Neural crest cell (in vitro differentiated cells): ENCODE measurements at places on chromosomes 13 and 19. TPM values are rescaled to one million over a fixed set of nuclear protein-coding genes. Genes with fewer than 3 reads are reported as not detected.

DNA sequence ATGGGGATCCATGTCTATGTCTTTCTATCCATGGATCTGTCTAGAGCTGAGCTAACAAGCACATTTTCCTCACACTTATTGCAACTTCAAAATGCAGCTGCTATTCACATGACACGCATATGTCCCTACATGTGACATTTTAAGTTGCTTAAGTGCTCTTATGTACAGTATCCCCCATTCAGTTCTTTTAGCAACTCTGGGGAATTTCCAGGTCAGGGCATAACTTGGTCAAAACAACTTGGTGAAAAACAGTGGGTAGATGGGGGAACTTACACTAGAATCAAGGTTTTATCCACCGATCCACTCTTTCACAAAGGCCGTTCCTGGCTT lies 73.0 kb downstream of the COL4A1 start:
- no peaks in the 10 kb centered on the region for H3K27me3 ChIP-seq
- peaks cover 6% of the 10 kb centered on the region for H3K4me1 ChIP-seq
- H3K27ac ChIP-seq = no peak overlapping the region
- H3K4me3 ChIP-seq = no peak overlapping the region

GRCh38 chr13:25743421-25743820 lies 308.4 kb downstream of the SHISA2 start:
- DNase-seq = no peak
- no peaks in the 10 kb centered on the region for H3K4me1 ChIP-seq
- H3K27ac ChIP-seq = no peak overlapping the region
- H3K27me3 ChIP-seq = no peaks in the 10 kb centered on the region
- H3K36me3 ChIP-seq = no peaks in the 10 kb centered on the region

GRCh38 chr13:30017880-30018279 lies 167.5 kb upstream of the UBL3 start:
- peaks cover 45% of the 10 kb centered on the region for H3K4me1 ChIP-seq
- no peak for DNase-seq
- peak overlapping the region; percentile 85 for H3K27ac ChIP-seq
- no peaks in the 10 kb centered on the region for H3K36me3 ChIP-seq
- no peaks in the 10 kb centered on the region for H3K27me3 ChIP-seq
- H3K4me3 ChIP-seq = no peak overlapping the region

DNA sequence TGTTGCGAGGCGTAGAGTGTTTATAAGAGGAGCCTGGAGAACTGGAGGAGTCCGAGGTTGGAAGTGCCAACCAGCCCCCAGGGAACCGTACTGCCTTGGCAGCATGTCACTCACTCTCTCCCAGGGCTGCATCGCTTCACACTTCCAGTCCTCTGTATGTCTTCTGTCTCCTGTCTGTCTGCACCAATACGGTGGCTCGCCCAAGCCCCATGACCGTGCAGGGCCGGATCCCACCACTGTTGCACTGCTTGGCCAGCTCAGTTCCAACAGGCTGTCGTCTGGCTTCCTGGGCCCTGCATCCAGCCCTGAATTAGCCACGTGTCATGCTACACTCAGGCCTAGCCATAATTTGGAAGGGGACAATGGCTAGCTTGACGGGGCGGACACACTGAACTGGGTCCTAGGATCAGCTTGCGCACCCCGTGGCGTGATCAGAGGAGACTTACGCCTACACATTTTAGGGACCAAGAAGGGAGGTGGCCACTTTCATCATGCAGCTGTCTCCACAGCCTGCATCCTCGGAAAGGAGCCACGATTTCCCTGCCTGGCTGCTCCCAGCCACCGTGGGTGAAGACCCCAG lies 147.1 kb downstream of the URI1 start:
- H3K27ac ChIP-seq = no peak overlapping the region
- no peak overlapping the region for H3K4me3 ChIP-seq
- H3K27me3 ChIP-seq = no peaks in the 10 kb centered on the region
- H3K36me3 ChIP-seq = no peaks in the 10 kb centered on the region
- no peaks in the 10 kb centered on the region for H3K4me1 ChIP-seq

- DNase-seq = no peak
- no peaks in the 10 kb centered on the region for H3K4me1 ChIP-seq
- no peaks in the 10 kb centered on the region for H3K36me3 ChIP-seq
- H3K27ac ChIP-seq = no peak overlapping the region
- peaks cover 79% of the 10 kb centered on the region for H3K27me3 ChIP-seq
These were observed 5.5 kb upstream of the SLC1A6 start for GRCh38 chr19:14985133-14985532.

DNA sequence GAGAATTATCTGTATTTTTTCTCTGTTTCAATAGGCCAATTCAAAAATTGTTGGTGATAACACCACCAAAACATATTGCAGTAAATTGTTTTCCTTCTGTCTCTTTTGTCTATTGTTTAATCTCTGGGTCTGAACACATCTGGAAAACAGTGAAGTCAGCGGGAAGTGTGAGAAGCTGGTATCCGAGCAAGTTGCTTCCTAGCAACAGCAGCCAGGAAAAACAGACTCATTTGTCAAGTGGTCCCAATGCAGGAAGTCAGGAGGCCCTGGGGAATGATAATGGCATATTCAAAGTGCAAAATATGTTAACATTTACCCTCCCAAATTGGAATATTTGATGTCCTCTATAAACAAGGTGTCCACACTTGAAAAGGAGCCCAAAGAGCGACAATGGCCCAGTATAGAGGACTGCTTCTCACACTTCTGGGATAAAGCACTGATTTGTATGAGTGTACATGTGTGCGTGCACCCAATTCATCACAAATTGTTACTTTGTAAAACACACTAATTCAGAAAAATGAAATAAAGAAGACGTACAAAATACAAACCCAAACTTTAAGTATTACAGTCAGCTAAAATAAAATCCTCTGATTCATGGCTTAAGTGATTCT lies 515.0 kb downstream of the TBC1D4 start:
- no peak overlapping the region for H3K4me3 ChIP-seq
- no peaks in the 10 kb centered on the region for H3K27me3 ChIP-seq
- peaks cover 5% of the 10 kb centered on the region for H3K36me3 ChIP-seq
- peaks cover 29% of the 10 kb centered on the region for H3K4me1 ChIP-seq

DNA sequence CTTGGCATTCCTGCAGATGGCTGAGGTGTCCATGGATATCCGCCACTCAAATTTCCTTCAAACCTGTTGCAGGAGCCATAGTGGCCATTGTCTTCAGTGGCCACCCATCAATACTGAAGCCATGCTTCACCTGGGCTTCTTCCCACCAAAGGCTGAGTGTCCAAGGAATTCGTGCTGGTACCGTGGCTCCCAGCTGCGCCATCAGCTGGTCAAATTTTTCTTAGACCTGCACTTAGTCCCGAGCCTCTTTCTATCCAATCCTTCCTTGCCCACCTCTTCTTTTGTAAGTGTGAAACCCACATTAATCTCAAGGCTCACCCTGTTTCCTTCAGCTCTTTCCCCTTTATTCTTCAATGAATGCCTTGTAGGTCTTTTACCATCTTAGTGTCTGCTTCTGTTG lies 152.1 kb downstream of the PCDH9 start:
- DNase-seq = no peak
- H3K4me1 ChIP-seq = peaks cover 14% of the 10 kb centered on the region
- no peak overlapping the region for H3K27ac ChIP-seq
- H3K4me3 ChIP-seq = no peak overlapping the region
- no peaks in the 10 kb centered on the region for H3K27me3 ChIP-seq

DNA sequence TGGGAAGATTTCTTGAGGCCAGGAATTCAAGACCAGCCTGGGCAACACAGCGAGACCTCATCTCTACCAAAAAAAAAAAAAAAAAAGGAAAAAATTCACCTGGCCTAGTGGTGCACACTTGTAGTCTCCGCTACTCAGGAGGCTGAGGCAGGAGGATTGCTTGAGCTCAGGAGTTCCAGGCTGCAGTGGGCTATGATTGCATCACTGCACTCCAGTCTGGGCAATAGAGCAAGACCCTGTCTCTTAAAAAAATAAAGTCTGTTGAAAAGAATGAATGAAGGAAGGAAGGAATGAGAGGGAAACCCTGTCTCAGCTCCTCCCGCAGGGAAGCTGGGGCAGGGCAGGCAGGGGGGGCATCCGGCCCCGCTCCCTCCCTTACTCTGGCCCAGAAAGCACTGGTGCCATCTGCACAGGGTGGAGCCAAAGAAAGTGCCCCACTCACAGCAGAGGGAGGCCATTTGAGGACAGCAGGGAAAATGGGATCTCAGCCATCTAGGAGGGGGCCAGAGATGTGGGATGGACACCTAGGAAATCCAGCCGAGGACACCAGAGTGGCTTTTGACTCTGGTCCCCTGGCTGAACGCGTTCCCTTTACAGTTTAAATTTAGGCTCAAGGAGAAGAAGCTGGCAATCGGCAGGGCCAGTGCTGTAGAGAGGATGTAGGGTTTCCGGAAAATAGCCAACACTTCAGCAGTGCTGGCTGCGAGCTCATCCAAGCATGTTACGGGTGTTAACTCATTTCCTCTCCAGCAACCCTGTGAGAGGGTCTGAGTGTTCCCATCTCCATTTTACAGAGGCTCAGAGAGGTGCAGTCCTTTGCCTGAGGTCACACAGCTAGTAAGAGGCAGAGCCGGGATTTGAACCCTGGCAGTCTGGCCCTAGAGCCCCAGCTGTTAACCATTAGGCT lies 3.6 kb upstream of the HPN start:
- peak overlapping the region; percentile 23 for H3K4me3 ChIP-seq
- peaks cover 11% of the 10 kb centered on the region for H3K4me1 ChIP-seq
- H3K27me3 ChIP-seq = peaks cover 12% of the 10 kb centered on the region
- DNase-seq = no peak
- H3K27ac ChIP-seq = no peak overlapping the region

- no peak overlapping the region for H3K27ac ChIP-seq
- H3K4me3 ChIP-seq = no peak overlapping the region
- H3K4me1 ChIP-seq = peaks cover 3% of the 10 kb centered on the region
- no peaks in the 10 kb centered on the region for H3K36me3 ChIP-seq
These were observed 62.0 kb upstream of the PDCD5 start for GRCh38 chr19:32519023-32519422.

LTBP4 gene
- 125 TPM in 2 replicates for total RNA-seq

PSG6 gene
- total RNA-seq = not detected in 2 replicates

KLK4 gene
- not detected in 2 replicates for total RNA-seq
